ENCODE measurements at places on chromosomes 3 and 15. TPM values are rescaled to one million over a fixed set of nuclear protein-coding genes. Genes with fewer than 3 reads are reported as not detected.

Gene ZNF80
- 0.04 TPM for polyA plus RNA-seq

Gene CPNE9
- 0.30 TPM for polyA plus RNA-seq

GRCh38 chr3:23647706-23648258, 158.0 kb upstream of the UBE2E1 start:
- H3K4me1 ChIP-seq, result peaks cover 11% of the 10 kb centered on the region
- no peak overlapping the region for H3K4me3 ChIP-seq
- no peaks in the 10 kb centered on the region for H3K27me3 ChIP-seq
- no peak for DNase-seq
- no peaks in the 10 kb centered on the region for H3K36me3 ChIP-seq
- no peak overlapping the region for H3K27ac ChIP-seq

DNA sequence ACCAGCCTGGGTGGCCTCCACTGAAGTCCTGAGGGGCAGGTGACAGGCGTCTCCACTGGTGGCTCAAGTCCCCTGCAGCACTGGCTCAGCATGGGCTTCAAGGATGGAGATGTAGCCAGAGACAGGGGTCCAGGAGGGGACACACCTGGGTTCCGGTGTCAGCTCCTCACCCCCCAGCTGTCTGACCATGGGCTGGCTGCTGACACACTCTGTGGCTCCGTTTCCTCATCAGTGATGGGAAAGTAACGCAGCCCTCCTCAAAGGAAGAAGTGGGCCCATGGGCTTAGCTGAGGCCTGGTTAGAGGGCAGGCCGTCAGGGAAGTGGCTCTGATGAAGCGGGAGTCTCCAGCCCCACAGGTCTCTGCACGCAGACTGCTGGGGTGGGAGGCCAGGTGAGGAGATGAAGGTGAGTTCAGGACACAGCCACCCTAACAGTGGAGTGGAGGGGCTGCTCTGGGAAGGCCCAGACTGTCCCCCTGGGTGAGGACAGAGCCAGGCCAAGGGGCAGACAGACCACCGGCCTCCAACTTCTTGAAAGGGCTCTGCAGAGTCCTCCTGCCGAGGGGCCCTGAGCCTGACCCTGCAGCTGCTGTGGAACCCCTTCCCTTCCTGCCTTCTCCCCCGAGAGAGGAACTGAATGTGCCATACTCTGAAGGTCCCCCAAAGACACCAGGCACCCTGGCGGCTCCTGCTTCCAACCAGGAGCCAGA, 24.0 kb downstream of the PSTPIP1 start:
- peaks cover 64% of the 10 kb centered on the region for H3K4me1 ChIP-seq
- no peaks in the 10 kb centered on the region for H3K27me3 ChIP-seq
- peaks cover 36% of the 10 kb centered on the region for H3K36me3 ChIP-seq
- DNase-seq, result no peak

DNA sequence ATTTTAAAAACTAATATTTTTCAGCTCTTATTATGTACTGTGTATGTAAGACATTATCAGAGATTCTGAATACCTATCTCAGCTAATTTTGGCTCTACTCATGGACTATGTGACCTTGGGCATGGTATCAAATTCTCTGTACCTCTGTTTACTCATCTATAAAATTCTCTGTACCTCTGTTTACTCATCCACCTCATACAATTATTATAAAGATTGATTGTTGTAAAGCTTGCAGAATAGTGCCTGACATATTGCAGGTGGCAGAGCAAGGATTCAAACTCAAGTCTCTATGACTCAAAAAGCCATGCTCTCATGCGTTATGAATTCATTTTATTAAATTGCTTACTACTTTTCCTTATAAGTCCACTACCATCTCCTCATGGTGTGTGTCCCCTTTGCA, 151.9 kb upstream of the ARL6 start:
- no peaks in the 10 kb centered on the region for H3K4me1 ChIP-seq
- no peaks in the 10 kb centered on the region for H3K27me3 ChIP-seq
- no peak for DNase-seq
- no peak overlapping the region for H3K27ac ChIP-seq
- H3K4me3 ChIP-seq, result no peak overlapping the region
- H3K36me3 ChIP-seq, result no peaks in the 10 kb centered on the region

DNA sequence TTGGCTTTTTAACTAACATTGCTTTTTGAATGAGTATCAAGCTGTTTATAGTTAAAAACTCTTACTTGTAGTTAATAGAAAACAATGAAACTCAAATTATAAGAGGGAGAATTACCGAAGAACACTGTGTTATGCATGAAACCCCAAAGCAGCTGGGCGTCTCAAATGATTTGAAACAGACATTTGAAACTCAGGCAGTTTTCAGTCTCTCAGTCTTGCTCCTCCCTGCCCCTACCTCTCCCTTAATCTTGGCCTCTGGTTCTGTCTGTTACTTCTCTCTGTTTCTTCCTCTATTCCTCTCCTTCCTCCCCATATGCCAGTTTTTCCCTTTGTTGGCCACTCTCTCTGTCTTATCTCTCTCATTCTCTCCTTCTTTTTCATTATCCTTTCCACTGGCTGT, 118.3 kb upstream of the SYNPR start:
- no peaks in the 10 kb centered on the region for H3K4me1 ChIP-seq
- no peak for DNase-seq
- no peaks in the 10 kb centered on the region for H3K36me3 ChIP-seq
- no peak overlapping the region for H3K4me3 ChIP-seq

DNA sequence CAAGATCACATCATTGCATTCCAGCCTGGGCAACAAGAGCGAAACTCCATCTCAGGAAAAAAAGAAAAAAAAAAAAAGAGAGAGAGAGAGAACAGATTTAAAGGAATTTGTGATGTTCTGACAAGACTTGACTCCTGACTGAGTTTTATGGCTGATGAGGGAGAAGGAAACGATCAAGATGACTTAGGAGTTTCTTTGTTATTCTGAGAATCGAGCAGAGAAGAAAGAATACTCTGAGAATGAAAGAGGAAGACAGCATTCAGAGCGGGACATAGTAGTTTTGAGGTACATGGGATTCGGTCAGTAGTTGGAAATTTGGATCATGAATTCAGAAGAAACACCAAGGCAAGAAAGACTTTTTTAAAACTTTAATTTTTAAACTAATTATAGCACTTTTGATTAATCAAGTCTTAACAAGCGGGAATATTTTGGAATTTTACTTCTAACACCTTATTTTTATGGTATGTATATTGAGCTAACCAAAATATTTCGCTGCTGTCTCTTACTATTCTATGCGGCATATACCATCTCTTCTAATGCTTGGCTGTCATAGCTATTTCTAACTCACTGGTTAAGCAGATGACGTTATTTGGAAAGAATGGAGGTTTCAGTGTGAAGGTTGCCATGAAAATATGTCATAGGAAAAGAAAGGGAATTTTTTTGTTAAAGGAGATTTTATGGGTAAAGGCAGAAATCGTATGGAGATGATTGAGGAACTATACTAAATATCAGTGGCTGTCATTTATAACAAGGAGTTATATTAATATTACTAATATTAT, 644.1 kb downstream of the RBMS3 start:
- no peak overlapping the region for H3K4me3 ChIP-seq
- H3K4me1 ChIP-seq, result no peaks in the 10 kb centered on the region
- no peaks in the 10 kb centered on the region for H3K36me3 ChIP-seq
- H3K27ac ChIP-seq, result no peak overlapping the region

DNA sequence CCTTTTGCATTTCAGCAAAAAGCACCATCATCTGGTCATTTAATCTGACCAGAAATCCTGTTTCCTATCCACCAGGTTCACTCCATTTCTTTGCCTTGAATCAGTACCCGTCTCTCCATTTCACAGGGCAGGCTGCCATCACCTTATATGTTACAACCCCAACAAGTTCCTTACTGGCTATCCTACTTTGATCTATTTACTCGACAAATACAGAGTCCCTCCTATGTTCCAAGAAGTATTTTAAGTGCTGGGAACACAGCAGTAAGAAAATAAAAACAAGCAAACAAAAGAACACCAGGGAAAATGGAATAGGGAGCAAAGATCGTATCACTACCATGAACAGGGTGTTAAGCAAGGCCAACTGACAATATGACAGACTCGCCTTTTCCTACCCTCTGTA, 295.2 kb upstream of the WNT5A start:
- H3K27me3 ChIP-seq, result no peaks in the 10 kb centered on the region
- no peaks in the 10 kb centered on the region for H3K36me3 ChIP-seq
- no peak overlapping the region for H3K4me3 ChIP-seq
- no peak for DNase-seq
- H3K4me1 ChIP-seq, result no peaks in the 10 kb centered on the region

DNA sequence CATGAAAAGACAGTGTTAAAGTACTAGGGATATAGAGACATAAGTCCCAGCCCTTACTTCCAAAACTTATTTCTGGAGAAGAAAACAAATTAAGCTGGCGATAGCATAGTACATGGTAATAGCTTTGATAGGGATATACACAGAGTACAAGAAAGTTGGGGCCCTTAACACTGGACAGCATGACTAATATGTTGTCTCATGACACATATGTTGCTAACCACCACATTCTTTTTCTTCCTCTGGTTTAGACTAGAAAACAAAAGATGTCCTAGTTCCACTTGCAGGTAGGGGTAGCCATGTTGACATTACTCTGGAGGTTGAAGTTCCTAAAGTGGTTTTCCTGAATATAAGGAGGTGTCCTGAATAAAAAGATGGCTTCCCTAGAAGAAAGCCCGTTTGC, 75.3 kb downstream of the RFX7 start:
- no peak overlapping the region for H3K27ac ChIP-seq
- H3K4me3 ChIP-seq, result no peak overlapping the region
- no peak for DNase-seq
- H3K4me1 ChIP-seq, result peaks cover 13% of the 10 kb centered on the region
- peaks cover 12% of the 10 kb centered on the region for H3K36me3 ChIP-seq

DNA sequence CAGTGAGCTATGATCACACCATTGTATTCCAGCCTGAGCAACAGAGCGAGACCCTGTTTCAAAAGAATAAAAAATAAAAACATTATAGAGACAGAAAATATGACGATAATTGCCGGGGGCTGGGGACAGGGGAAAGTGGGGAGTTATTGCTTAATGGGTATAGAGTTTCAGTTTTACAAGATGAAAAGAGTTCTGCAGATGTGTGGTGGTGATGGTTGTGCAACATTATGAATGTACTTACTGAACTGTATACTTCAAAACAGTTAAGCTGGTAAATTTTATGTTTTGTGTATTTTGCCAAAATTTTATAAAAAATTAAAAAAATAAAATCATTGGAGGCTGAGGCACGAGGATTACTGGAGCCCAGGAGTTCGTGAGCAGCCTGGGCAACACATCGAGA, 24.8 kb upstream of the ZNF774 start:
- H3K36me3 ChIP-seq, result no peaks in the 10 kb centered on the region
- H3K4me3 ChIP-seq, result no peak overlapping the region
- H3K27ac ChIP-seq, result no peak overlapping the region
- no peak for DNase-seq
- H3K4me1 ChIP-seq, result no peaks in the 10 kb centered on the region
- H3K27me3 ChIP-seq, result no peaks in the 10 kb centered on the region

DNA sequence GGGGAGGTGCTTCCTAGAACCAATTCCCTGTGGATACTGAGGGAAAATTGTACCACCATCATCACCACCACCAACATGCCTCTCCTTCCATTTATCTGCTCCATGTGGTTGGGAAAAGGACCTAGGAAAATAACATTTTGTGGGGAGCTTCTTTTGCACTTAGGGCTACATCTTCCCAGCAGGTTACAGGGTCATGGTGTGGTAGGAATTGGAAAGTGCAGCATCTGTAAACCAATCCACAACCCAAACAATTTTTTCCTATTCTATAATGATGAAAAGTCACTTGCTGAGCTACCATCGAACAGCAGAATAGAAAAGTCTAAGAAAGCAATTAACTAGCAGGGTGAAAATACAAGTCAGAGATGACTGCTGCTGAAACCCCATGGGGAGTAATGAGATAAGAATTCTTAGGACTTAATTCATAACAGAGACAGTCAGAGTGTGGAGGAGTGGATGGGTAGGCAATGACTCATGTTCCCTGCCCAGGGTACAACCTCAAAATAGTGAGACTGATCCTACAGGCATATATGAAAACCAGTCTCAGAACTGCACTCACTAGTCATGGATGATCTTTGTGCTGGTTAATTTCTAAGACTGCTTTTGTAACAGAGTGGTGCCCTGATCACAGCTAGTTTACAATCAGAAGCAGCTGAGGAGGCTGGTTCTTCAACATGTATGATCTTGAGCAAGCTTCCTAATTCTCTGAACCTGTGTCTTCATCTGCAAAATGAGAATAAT, 38.1 kb upstream of the LEKR1 start:
- DNase-seq, result no peak
- H3K4me1 ChIP-seq, result no peaks in the 10 kb centered on the region
- no peaks in the 10 kb centered on the region for H3K27me3 ChIP-seq
- H3K36me3 ChIP-seq, result no peaks in the 10 kb centered on the region
- H3K4me3 ChIP-seq, result no peak overlapping the region

DNA sequence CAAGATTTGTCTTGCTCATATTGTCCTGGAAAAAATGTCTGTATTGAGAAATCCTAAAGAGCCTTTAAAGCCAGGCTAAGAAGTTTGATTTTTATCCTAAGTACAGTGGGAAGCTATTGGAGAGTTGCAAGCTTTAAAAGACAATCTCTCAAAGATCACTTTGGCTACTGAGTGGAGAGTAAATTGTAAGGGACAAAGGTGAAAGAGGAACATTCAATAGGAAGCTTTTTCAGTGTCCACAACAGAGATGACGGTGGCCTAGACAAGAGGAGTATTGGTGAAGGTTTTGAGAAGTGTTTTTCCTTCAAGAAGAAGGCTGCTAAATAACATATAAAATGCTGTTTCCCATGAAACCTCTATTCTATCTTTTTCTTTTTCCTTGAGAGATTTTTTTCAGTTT, 249.5 kb upstream of the IL12A start:
- no peak overlapping the region for H3K27ac ChIP-seq
- no peaks in the 10 kb centered on the region for H3K27me3 ChIP-seq
- no peak for DNase-seq
- no peaks in the 10 kb centered on the region for H3K4me1 ChIP-seq

DNA sequence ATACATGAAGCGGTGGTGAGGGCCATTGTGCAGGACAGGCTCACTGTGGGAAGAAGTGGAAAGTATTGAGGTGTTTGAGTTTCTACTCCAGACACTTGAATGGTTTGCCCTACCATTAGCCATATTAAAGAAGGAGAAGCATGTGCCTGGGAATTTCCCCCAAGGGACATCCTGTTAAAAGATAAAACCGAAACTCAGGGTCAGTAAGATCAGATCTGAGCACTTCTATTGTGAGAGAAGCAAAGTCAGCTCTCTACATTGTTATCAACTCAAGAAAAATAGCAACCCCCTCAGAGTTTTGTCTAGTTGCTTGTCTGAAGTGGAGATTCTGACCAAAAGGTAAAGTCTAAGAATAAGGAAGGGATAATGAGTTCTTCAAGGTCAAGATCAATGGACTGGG, 269.8 kb downstream of the CHST2 start:
- no peak overlapping the region for H3K4me3 ChIP-seq
- no peak overlapping the region for H3K27ac ChIP-seq
- H3K36me3 ChIP-seq, result no peaks in the 10 kb centered on the region
